Sigmoid colon (tissue), 7 donors: ENCODE measurements at places on chromosomes 1 and 21.
A peak's percentile ranks its signal among the peaks of the same experiment; 100 is the strongest.

DNA sequence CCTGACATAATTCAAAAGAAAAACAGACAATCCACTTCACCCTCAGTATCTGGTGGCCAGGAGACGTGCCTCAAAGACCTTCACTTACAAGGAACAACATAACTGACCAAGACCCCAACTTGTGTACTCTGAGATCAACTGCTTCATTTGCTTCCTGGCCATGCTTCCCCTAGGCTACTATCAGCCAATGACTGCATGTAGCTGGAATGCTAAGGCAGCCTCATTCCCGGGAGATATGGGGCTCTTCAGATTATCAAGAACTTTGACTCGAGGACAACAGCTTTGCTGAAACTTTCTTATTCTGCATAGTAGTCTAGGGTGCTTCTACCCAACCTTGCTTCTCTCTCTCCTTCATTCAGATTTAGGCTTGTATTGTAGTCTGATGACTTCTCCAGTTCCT is 11.7 kb upstream of the UCK2 start:
- DNase-seq: no peak

DNA sequence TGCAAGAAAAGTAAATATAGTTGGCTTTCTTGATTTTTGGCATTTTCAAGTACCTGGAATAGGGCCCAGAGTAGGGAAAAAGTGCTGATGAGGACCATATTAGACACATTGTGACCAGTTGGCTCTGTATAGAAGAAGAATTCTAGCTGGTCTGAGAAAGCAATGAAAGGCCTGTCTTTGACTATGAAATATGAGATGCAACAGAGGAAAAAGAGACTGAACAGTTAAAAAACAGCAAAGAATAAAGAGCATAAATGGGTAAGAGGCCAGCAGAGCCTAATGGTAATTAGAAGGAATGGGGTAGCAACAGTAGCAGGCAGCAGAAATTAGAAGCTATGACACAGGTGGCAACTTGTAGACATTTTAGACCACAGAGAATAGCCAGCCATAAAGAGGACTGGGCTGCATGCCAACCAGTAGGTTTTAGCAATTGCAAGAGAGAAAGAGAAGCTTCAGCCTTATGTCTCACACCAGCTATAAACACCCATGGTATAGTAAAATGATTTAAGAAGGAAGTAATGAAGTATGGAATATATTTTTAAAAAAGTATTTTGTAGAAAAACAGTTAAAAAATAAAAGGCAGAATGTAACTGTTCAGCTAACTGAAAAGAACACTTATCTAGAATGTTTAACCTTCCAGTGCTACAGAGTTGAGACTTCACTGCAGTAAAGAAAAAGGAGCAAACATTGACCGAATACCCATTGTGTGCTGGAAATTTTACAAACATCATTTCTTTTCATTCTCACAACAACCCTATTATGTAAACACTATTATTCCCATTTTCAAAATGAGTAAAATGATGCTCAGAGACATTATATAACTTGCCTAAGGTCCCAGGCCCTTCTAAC is 114.1 kb downstream of the LHX4 start:
- DNase-seq: no peak

- DNase-seq: no peak
Measured at GRCh38 chr1:62528015-62528414, 69.3 kb upstream of the ANGPTL3 start.

DNA sequence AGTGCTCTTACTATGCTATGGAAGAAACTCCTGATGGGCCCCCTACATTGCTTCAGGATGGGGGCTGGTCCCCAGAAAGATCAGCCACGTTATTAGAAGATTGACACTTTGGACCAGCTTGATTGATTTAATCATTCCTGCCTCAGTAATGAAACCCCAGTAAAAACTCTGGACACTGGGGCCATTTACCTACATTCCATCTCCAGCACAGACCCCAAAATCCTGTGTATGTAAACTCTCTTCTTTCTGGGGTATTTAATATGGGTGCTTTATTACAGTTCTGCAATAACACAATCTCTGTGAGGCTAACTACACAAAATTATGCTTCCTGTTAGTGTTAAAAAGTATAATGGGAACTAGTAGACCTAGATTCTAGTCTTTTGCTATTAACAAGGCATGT is 96.6 kb downstream of the KCNK1 start:
- DNase-seq: no peak

DNA sequence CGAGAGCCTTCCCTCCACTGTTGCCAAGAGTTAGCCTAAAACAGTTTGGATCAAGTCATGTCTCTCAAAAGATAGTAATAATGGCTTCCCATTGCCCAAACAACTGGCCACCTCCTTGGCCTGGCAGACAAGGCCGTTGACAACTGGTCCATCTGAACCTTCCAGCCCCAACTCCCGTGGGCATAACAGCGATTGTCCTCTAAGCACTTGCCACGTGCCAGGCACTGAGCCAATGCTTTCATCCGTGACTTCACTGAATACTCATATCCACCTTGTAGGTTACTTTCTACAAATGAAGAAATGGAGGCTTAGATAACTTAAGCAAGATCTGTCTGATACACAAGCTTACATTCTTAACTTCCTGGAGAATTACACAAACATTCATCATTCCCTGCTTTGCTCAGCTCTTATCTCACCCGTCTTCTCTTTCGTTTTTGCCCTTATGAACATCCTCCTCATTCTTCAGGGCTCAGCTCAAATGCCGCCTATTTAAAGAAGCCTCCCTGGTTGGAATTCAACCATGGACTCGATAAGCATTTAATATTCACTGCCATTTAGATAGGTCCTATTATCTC is 106.4 kb downstream of the KCND3 start:
- DNase-seq: no peak

DNA sequence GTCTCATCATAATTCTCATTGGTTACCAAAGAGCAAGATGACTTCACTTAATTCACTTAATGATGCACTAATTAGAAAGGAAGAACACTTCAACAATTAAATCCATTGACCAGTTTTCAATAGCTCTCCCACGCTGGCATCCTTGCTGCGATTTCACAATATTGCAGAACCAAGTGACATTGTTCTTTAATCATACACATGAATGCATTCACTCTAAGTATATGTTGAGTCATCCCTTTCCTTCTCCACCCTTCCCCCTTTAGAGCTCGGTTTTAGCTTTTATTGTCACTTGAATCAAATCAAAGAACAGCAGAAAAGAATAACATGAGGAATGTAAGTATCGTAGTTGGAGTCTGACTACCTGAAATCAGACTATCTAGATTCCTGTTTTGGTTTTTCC is 233.6 kb upstream of the FMN2 start:
- no peak for DNase-seq

GRCh38 chr1:165287781-165288180 is 68.7 kb downstream of the LMX1A start:
- DNase-seq: no peak

DNA sequence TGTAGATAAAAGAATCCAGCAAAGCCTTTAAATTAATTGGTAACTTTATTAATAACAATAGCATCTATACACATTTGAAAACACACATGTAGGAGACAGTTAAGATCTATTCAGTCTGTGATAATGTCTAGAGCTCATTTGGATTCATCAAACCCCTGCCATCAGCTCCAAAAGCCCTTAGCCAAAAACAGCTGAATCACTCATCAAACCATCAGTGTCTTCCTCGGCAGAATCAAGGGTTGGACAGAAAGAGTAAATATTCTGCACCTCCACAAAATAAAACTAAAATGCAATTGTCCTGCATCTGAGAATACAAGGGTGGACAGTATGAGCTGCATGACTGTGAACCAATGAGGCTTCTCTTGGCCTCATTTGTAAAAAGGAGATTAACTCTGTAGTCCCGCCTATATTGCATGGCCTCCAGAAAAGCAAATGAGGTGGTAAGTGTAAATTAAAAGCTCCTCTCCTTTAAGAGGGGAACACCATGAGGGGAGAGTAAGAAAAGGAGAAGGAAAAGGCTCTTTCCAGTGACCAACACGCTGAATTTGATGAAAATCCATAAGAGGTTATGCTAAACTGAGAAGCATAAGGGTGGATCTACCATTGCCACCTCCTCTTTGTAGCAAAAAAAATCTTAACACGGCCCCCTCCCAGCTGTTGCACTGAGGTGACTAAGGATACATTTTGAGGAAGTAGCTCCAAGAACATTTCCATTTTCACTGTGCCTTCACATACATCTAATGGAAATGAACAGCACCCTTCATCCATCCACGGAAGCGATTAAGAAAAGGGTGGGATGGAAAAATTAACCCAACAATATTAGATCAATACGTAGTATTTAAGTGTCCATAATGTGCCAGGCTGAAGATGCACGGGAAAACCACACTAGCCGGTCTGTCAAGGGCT is 14.7 kb upstream of the BOLA1 start:
- DNase-seq: no peak

DNA sequence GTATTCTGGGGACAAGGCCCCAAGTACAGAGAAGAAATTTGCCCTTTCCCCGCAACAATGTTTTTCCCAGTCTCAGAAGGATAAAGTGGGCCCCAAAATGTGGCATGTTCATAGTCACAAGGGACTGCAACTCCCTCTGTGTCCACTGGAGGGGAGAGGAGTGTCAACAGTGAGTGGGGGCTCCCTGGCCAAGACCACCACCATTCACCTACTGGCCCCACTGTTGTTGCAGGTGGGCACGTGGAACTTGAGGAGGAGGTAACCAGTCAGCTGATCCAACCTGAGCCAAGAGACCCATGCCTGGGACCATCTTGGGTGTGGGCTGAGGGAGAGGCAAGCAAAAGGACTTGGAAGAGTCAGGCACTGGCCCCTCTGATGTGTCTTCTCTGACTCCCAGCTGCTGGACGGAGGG is 777 bp downstream of the NUDT17 start:
- no peak for DNase-seq

DNA sequence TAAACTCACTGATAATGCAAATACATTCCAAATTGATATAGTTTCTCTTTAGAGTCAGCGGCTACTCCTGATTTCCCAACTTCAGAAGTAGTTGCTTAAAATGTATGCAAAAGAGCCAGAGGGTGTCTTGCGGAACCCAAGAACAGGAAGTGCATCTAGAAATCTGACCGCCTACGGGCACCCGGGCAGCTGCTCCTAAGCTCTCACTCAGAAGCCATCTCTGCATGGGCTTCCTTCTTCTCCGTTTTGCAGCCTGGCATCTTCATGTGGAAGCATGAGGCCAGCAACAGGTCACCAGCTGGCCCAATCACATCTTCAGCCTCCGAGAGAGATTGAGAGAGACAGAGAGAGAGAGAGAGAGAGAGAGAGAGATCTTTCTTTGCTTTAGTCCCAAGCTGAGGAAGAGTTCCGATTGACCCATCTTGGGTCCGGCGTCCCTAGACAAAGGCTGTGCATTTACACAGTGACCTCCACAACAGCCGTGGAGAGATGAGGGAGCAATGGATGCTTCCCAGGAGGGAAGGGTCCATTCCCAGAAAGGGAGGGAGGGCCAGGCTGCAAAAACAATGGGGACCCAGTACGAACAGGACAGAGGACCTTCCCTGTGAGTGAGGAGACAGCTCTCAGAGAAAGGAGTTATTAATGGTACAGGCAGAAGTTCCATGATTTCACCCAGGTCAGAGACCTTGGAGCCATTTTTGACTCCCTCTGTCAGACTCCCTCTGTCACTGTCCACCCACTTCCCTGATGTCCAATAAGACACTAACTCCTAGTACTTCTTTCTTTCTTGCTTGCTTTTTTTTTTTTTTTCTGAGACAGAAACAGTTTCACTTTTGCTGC is 28.2 kb upstream of the SLC30A1 start:
- DNase-seq: no peak

DNA sequence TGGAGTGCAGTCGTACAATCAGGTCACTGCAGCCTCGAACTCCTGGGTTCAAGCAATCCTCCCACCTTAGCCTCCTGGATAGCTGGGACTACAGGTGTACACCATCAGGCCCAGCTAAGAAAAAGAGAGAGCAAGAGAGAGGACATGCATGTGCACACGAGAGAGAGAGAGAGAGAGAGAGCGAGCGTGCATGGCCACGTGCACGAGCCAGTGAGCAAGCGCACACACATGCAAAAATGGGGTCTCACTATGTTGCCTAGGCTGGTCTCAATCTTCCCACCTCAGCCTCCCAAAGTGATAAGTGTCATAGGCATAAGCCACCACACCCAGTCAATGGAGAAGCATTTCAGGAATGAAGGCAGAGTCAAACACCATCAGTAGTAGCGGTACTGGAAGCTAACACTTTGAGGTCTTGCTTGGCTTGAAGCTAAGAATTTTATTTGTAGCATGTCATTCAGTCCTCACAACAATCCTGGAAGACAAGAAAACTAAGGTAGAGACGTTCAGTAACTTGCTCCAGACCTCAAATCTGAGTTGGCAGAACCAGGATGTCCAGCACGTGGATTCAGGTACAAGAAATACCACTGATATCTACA is 14.5 kb downstream of the GNB1 start:
- no peak for DNase-seq

DNA sequence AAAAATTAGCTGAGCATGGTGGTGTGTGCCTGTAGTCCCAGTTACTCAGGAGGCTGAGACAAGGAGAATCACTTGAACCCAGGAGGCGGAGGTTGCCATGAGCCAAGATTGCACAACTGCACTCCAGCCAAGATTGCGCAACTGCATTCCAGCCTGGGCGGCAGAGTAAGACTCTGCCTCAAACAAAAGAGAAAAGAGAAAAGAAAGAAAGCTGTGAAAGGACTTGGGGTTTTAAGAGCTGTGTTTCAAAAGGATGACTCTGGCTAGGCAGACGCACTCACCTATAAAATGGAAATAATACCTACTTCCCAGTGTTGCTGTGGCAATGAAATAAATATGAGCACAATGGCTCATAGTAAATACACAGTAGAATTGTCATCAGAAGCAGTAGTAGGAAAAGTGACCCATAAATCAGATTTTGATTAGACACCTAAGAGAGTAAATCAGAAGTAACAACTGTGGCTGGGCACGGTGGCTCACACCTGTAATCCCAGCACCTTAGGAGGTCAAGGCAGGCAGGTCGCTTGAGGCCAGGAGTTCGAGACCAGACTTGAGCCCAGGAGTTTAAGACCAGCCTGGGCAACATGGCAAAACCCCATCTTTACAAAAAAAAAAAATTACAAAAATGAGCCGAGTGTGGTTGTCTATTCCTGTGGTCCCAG is 45.9 kb upstream of the PUM1 start:
- no peak for DNase-seq

GRCh38 chr1:95440511-95440910 is 206.5 kb downstream of the RWDD3 start:
- DNase-seq: no peak

DNA sequence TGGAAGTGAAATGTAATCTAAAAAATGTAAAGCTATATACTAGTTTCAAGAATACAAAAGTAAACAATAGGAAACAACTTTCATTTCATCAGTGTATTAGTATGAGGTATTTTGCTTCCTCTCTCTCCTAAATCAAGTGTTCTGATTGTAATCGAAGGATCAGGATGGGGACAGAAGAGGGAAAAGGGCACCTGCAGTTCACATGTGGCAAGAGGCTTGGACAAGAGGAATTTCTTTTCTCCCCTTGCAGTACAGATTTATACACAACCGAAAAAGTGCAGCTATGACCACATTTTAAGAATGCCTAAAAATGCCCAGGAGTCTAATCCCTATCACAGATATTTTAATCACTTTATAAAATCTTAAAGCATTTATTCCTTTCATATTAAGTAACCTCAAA is 63.7 kb downstream of the NRIP1 start:
- no peak for DNase-seq

- no peak for DNase-seq
Measured at GRCh38 chr1:211588711-211589110, 9.8 kb upstream of the SLC30A1 start.

- DNase-seq: peak; percentile 63
Measured at GRCh38 chr1:16924216-16924918, 2.6 kb downstream of the CROCC start.

GRCh38 chr1:48230236-48230635 is 7.7 kb downstream of the SLC5A9 start:
- DNase-seq: no peak
